ELR (cell line): ENCODE measurements at places on chromosomes 12 and 14.

- no peak for DNase-seq
Measured at GRCh38 chr14:66482873-66483272, 3.3 kb upstream of the CCDC196 start.

DNA sequence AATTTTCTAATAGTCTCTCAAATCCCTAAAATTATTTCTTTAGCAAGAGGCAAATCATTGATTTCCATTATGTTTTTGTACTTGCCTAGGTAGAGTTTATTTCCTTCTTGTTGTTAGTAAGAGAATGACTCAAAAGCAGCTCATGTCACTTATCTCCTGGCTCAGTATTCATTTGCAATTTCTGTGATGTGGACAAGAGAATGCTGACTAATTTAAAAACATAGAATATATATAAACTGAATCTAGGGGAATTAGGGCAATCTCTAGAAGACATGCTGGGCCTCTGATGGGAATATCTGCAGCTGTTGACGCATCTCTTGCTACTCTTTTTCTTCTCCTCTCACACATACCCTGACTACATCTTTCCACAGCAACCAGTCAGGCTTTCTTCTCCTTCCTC, 130.8 kb upstream of the PRKD1 start:
- DNase-seq = peak; percentile 6

- DNase-seq = no peak
Measured at GRCh38 chr12:131934535-131934934, 5.5 kb downstream of the PUS1 start.

DNA sequence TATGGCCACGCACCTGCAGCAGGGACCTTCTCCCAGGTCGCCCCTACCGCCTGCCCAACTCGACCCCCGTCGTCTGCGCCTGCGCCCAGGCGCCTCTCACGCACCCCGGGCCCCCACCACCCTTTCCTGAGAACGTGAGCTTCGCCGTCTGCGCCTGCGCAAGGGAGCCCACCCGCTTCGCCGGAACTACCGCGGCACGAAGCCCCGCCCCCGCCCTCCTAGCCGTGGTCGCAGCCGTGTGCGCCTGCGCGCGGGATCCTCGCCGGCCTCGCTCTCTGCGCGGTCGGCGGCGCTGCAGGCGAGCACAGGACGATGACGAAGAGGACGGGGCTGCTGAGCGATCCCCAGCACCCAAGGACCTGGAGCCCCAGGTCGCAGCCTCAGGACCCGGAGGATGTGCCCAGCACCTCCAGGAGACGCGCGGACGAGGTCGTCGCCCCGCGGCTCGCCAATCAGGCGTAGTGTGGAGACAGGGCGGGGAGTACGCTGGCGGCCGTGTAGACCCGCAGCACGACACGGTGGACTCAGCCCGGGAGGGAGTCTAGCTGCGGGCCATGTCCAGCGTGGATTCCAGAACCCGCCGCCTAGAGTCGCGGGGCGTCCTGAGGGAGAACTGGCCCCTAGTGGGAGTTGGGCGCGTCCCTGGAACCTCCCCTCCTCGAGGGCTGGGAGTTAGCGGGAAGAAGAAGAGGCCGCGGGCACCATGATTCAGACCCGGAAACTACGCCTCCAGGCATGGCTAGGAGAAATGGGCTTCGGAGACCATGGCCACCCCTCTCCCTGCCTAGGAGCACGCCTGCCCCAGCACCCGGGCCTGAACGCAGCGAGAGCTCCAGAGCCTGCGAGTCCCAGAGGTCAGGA, 1120.8 kb upstream of the TMEM132C start:
- peak; percentile 78 for DNase-seq

- no peak for DNase-seq
Measured at GRCh38 chr14:99511421-99512109, 30.4 kb downstream of the CCNK start.

- DNase-seq = no peak
Measured at GRCh38 chr12:2451025-2451424, 343.7 kb upstream of the FKBP4 start.

DNA sequence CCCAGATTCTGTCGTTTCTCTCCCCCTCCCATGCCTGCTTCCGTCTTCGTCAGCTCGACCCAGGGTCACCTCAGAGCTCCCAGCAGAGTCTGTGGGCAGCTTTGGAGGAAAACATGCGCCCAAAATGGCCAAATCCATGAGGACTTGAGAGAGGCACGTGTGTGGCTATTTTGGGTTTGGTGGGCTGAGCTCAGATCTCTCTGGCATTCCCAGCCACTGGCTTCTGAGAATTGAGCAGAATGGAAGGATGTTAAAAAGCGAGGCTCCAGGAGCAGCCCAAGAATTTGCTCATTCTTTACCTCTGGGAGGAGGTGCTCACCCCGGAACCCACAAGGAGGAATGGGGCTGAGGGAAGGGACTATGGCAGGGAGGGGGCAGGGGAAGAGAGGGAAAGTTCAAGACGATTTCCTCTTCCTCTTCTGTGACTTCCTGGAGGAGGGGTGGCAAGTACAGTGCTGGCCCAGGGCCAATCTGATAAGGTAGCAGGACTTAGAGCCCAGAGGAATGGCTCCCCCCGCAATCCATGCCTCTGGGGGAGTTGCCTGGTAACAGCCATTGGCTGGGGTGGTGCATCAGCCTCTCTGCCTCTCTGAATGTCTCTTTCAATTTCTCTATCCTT, 20.1 kb downstream of the TSPAN9 start:
- no peak for DNase-seq

GRCh38 chr12:41459906-41460214, 271.7 kb downstream of the PDZRN4 start:
- DNase-seq = no peak

DNA sequence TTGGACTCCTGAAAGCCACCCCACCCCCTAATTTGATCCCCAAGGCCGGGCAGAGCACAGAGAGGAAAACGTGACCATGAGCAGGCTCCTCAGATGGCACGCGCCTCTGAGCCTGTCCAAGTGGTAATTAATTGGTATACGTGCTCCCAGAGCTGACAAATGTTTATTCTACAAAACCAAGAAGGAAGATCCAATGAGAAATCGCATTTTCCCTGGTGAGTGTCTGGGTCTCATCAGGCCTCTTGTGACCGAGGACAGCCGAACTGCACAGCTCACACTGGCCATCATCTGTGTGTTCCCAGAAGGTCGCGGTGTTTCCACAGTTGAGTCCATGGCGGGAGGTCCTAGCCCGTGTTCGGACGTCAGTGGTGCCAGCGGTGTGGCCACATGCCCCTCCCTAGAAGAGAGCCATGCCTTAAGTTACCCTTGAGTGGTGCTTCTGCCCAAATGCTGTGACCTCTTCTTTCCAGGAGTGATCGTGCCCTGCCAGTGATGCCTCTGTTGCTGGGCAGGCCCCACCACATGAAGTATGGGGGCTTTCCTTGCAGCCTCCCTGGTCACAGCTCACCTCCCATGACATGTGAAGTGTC, 317.5 kb upstream of the RTL1 start:
- DNase-seq = no peak

GRCh38 chr12:115176741-115177400, 492.9 kb upstream of the TBX3 start:
- DNase-seq = no peak

DNA sequence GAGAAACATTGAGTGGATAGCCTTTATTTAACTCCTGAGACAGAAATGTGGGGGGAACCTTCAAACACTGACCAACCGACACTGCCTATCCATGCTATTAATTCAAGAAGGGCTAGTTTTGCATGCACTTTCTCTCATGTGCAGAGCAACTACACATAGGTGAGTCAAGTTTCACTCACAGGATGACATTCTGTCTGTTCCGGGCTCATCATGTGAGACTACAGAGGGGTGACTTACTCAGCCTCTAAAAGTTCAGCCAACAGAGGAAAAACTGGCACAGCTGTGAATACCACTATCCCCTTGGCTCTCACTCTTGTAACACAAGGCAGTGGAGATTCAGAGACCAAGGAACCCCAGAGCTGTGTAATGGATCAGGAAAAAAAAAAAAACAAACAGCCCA, 13.3 kb downstream of the BEST3 start:
- DNase-seq = peak; percentile 85

DNA sequence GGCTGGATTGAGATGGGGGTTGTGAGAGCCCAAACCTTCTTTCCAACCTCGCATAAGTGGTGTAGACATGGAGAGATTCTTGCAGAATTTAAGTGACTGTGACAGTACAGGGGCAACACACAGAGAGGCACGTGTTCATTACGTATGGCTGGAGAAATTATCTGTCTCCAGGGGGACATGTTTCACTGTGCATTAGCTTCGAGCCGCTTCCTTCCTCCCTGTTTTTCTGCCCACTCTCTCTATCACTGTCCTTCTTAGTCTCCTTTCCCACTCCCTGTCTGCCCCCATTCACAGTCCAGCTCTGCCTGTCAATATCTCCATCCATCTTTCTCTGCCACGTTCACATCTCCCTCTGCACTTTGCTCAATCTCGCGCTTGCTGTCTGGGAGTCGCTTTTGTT, 11.5 kb upstream of the C14orf93 start:
- no peak for DNase-seq

- DNase-seq = no peak
Measured at GRCh38 chr12:53612978-53613377, 13.2 kb downstream of the ATF7 start.

GRCh38 chr12:106490264-106490663, 92.5 kb upstream of the RFX4 start:
- no peak for DNase-seq

- no peak for DNase-seq
Measured at GRCh38 chr14:76656592-76656991, 104.7 kb upstream of the VASH1 start.

DNA sequence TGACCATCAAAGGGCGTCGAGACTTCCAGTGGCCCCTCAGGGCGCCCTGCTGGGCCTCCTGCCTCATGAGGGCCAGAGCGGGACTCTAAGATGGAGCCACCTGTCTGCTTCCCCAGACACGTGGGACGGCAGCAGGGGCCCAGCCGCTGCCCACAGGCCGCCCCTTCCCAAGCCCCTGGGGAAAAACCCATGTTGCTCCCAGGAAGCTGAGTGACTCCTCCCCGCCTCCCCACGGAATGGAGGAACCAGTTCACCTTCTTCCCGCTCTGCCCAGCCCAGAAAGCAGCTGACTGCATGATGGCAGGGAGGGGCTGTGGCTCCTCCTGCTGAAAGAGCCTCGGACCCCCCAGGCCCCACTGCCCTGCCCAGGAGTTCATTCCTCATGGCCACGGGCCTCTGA, 14.9 kb downstream of the RAB35 start:
- no peak for DNase-seq

GRCh38 chr12:131942671-131943070, 7.1 kb upstream of the EP400 start:
- DNase-seq = no peak

DNA sequence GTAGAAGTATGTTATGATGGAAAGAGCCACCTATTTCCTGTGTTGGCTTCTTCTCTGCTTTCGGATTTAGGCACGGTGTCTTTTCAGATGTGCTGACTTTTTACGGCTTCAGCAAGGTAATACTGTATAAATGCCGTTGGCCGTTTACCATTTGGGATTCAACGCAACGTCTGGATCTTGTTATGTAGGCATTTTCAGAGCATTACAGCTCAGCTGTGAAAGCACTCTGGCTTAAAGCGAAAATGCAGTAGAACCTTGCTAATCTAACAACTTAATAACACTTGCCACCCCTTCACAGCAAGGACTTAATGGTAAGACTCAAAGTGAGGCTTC, 229.9 kb downstream of the EFCAB11 start:
- DNase-seq = no peak

DNA sequence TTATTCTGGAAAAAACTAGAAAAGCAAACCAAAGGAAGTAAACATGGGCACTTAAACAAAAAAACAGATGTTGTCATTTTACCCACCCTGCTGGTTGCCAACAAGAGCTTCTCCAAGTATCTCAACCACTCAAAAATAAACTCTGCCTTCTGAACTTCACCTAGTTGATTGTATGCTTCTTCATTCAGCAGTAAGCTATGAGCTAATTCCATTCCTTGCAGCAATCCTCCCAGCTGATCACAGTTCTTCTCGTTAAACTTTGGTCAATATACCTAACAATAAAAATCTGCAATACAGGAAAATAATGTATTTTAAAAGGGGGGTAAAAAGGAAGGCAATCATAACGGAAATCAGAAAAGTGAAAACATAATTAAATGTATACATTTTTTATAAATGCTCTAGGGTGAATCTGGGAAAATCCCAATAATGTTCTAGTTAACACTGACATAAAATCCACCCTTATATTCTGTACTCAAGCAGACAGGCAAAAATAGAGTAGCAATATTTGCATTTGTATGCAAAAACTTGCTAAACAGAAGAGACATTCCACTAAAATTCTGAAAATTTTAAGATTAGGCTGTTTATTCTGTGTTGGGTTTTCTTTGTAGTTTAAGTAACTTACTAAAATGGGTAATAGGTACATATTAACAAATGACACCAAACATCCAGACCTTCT, 17.4 kb downstream of the HEATR5A start:
- no peak for DNase-seq

GRCh38 chr12:123150744-123151456, at the start of gene PITPNM2:
Gene PITPNM2 (minus strand): TSS chr12:123151090. CDS start chr12:123034590, 116,500 bp downstream.
- DNase-seq = peak; percentile 80

DNA sequence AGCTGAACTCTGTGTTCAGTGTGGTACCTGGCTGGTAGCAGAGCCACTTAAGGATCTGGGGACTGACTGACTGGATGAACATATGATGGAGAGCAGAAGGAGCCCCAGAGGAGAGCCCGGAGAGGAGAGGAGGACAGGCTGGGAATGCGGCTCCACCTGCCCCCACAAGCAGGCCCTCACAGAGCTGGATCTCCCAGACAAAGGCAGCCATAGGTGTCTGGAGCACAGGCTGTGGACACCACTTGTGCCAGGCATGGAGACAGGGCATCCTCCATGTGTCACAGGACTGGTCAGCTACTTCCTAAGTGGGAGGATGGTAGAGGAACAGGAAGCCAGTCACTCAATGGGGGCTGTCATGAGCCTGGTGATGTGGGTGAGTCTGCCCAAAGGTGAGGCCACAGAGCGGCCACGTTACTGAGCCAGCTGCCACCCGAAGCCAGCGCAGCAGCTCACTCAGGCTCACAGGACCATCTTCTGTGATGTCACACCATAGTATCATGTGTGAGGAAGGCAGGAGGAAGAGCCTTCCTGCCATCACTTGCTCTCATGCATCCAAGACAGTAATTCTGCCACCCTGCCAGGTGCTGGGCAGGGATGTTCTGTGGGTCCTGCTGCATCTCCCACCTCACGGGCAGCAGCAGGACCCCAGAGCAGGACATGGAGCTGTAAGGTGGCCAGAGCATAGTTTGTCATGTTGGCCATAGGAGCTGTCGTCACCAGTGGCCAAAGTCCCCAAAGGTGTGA, 72.1 kb downstream of the PRIMA1 start:
- no peak for DNase-seq

GRCh38 chr14:91410771-91411536, 6.7 kb downstream of the CCDC88C start:
- no peak for DNase-seq

GRCh38 chr12:30725739-30726138, 29.0 kb downstream of the CAPRIN2 start:
- DNase-seq = peak; percentile 92

DNA sequence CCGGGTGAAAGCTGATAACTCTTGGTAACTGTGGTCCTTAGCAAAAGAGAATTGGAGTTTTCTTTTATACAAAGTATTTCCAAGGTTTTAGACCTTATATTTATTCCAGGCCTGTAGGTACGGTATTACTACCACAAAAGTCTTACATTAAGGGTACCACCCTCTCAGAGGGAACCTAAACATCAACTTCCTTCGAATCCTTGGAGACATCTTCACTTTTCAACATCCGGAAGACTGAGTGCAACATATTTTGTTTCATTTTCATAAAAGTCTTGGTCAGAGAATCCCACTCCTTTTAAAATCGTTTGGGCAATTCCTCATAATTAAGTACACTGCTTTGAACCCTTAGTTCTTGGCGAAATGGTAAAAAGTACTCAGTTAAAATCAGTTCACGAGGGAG, 1.2 kb downstream of the CNOT2 start:
- DNase-seq = peak; percentile 16

- peak; percentile 78 for DNase-seq
Measured at GRCh38 chr14:59268011-59268410, 79.5 kb downstream of the DAAM1 start.
